Uterus (tissue), 4 donors: ENCODE measurements at places on chromosomes 1 and 21.
A peak's percentile ranks its signal among the peaks of the same experiment; 100 is the strongest.

- DNase-seq = no peak
These were observed 3.1 kb upstream of the MROH9 start for GRCh38 chr1:170932236-170932635.

- no peak for DNase-seq
These were observed 204.0 kb downstream of the PLPP3 start for GRCh38 chr1:56375326-56375804.

- no peak for DNase-seq
These were observed 44.2 kb downstream of the ACOT7 start for GRCh38 chr1:6349254-6349943.

DNA sequence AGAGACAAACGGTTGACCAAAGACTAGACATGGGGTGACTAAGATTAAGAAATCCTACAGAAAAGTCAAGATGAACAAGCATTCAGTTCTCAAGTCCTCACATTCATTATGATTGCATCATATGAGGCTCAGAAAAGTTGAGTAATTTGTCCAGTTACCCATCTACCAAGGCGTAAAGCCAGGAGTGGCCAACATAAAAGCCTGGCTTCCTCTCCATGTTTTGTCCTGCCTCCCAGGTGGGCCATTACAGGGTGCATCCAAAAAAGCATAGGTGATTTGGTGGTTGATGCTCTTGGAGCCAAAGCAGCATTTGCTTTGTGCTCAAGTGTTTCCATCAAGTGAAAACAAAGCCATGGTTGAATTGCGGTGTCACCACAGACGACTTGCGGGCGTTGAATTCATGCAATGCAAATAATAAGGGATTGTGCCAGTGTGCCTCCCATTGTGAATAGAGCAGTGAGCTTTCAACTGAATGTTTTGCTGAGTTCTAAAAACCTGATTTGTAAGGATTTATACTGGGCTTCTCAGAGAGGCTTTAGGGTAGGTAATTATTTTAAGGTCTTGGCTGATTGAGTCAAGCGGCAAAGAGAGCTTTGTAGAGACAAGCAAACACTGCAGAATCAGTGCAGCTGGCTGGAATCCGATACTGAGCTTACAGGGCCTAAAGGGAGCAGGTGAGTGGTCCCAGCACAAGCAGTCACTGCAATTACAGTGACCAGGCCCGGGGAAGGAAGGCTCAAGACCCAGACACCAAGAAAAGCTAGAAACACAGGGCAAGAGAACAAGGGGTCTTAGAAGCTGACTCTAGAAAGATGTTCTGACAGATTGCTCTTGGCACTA lies 54.1 kb downstream of the KCNJ15 start:
- no peak for DNase-seq

DNA sequence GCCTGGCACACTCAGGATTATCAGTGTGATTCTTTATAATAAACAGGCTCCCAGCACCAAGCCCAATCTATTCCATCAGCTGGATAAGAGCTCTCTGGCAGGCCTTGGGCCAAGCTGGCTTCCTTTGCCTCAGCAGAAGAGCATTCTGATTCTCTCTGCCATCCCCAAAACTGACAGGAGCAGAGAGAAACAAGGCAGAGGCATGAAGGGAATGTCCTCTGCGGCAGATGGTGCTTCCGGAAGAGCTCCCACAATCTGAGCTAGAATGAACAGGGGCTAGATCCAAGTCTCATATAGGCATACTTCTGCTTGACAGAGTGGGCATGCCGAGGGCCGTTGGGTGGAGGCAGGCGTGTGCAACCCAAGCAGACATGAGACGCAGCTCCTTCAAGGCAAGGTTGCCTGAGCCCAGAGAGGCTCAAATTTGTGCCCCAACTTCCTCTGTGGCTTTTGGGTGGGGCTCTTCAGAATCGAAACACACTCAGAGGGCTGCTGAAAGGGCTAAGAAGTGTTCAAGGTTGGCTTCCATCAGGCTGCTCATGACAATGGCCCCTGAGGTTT lies 4.0 kb downstream of the CAPN2 start:
- DNase-seq = no peak

- no peak for DNase-seq
These were observed 84.9 kb downstream of the SLC16A1 start for GRCh38 chr1:112870887-112871646.

DNA sequence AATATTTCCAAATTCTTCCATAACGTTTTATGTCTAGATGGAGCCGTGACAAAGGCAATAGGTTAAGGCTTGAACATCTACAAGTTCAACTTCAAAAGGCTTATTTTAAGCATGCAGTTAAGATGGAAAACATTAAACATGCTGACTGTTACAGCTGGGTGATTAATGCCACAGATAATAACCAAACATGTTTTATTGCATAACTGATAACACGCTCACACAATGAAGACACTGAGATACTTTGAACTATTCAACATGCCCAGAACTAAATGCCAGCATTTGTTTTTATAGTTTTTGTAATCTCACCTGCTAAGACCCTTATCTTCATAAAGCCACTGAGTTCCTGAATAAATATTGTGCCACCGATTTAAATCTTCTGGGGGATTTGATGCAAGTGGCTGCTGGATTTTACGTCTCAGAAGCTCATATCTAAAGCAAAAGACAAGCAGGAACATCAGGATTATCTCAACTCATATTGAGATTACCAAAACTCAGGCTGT lies 310.4 kb downstream of the KCTD3 start:
- no peak for DNase-seq

GRCh38 chr21:44296103-44296519 lies 3.7 kb upstream of the PFKL start:
- DNase-seq = no peak

DNA sequence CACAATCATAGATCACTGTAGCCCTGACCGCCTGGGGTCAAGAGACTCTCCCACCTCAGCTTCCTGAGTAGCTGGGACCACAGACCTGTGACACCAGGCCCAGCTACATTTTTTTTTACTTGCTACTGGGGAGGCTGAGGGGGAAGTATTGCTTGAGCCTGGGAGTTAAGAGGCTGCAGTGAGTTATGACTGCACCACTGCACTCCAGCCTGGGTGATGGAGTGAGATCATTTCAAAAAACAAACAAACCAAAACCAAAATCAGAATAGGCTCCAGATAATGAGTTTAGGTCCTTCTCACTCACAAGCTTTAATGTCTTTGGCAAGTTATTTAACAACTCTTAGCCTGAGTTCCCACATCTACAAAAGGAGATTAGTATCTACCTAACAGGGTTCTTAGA lies 22.8 kb downstream of the WDR26 start:
- DNase-seq = no peak

- peak; percentile 23 for DNase-seq
These were observed 207.5 kb downstream of the KCNT2 start for GRCh38 chr1:196400478-196401451.

- no peak for DNase-seq
These were observed 23.2 kb downstream of the INSL5 start for GRCh38 chr1:66777831-66778230.

DNA sequence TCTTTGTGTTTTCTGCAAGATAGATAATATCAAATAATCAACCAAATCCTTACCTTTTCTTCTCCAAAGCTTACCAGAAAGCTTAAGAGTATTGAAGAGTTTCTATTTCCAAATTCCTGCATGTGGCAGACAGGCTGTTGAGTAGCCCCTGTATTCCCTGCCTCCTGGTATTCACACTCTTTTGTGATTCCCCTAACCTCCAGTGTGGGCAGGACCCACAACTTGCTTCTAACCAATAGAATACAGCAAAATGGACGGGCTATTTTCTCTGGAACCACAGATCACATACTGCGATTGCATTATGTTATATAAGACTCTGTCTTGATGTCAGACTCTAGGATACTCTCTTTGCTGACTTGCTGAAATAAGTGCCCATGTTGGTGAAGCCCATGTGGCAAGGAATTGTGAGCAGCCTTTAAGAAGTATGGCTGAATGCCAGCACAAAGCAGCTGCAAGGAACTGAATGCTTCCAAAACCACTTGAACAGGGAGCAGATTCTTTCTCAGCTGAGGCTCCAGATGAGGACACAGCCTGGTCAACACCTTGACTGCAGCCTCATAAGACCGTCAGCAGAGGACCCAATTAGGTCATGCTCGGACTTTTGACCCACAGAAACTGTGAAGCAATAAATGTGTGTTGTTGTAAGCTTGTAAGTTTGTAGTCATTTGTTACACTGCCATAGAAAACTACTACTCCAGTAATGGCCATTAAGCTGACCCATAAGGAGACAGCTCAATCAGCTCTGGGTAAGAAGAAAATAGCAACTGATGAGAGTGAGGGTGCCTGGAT lies 47.9 kb upstream of the PLXNA2 start:
- DNase-seq = no peak

DNA sequence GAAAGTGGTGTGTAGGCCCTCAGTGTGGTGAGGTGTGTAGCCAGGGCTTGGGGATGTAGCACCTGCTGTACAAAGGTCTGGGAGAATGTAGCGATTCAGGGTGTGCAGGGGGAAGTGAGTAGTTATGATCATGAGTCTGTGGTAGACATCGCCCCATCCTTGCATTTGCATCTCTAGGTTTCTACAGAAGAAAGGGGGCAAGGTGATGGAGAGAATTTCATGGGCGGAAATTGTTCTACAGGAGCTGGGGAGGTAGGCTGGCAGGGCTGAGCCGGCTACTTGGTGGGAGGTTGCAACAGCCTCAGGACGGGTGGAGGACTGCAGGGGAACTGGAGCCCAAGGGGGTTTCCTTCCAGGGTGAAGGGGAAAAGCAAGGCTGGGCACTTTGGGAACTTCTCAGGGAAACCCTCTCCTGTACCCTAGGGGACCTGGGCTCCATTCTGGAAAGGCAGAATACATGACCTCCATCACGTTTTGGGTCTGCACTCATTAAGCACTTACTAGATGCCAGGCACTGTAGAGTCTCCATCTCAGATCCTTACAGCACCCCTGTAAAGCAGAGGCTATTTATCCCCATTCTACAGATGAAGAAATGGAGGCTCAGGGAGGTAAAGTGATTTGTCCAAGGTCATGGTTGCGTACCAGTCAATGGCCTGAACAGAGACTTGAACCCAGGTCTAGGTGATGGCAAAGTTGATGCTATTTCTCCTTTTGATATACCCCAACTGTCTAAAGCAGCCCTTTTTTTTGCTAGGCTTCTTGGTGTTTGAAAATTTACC lies 14.5 kb upstream of the TNFRSF1B start:
- DNase-seq = no peak

DNA sequence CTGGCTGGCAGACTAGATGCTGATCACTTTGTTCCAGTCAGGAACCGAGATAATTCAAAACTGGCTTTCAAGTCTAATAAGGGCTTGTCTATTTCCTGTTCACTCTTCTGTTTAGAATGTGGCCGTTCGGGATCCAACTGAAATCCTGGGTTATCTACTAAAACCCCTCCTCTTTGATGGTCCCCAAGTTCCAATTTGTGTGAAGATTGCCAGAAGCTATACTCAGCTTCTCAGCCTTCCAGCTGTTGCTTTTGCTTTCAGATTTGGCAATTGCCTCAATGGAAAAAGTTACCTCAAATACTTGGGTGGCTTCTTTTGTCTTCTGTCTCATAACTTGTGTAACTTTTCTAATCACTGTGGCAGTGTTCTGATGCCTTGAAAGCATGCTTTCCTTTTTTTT lies 43.7 kb downstream of the BTBD8 start:
- no peak for DNase-seq

- DNase-seq = no peak
These were observed 110.8 kb downstream of the WDR4 start for GRCh38 chr21:42768324-42769121.

- no peak for DNase-seq
These were observed 4.2 kb downstream of the LY9 start for GRCh38 chr1:160800142-160800541.

DNA sequence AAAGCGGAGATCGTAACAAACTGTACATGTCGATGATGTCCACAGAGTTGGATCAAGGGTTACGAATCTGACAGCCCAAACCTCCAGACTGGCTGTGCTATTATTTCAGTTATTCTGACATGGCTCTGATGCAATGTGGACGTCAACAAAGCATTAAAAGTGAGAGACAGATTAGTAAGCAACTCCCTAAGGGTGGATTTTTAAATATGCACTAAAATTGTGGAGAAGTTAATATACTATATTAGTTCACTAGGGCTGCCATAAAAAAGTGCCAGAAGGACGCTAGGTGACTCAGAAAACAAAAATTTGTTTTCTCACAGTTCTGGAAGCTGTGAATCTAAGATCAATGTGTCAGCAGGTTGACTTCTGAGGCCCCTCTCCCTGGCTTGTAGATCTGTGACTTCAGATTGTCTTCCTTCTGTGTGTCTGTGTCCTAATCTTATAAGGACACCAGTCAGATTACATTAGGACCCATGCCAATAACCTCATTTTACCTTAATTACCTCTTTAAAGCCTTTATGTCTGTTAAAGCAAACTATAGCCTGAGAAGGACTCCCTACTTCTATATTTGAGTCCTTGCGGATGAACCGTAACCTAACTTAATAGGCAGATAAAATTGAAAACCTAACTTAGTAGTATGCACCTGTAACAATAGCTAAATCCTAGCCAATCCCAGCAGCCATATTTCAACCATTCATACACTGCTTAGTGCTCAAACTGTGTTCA lies 66.0 kb upstream of the BACH1 start:
- DNase-seq = no peak

DNA sequence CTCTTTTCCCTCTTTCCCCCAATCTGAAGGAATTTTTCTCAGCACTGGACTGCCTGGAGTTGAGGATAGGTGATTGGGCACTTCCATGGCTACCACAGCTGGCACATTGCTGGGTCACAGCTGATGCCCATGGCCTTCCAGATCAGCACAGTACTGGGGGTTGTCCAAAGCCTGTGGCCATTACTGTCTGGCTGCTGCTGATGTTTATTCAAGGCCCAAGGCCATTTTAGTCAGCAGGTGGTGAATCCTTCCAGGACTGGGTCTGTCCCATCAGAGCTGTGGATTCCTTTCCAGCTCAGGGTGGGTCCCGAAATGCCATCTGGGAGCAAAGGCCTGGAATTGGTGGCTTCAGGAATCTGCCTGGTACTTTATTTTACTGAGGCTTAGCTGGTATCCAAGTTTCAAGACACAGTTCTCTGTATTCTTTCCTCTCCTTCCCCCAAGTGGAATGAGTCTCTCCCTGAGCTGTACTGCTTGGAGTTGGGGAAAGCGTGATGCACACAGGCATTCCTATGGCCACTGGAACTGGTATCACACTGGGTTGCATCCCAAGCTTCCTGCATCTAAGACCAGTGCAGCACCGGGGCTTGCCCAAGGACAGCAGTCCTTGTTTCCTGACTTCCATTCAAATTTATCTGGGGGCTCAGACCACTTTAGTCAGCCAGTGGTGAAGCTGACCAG lies 19.1 kb downstream of the GPR88 start:
- DNase-seq = no peak

GRCh38 chr1:154459080-154459479 lies 42.9 kb upstream of the TDRD10 start:
- DNase-seq = no peak

DNA sequence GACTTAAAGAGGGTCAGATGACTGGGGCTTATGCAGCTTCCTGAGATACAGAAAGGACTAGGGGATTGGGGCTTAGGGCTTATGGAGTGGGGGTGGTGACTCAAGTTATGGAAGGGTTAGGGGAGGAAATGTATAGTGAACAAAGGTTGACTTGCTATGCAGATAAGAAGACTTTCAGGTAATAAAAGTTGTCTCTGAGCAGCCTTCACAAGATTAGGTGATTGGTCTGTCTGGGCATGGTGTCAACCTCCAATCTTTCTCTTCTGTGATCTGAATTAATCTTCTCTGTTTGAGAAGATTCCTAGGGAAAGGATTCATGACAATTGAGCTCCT lies 436.5 kb downstream of the SIPA1L2 start:
- no peak for DNase-seq

- no peak for DNase-seq
These were observed 81.8 kb downstream of the WDR4 start for GRCh38 chr21:42797522-42797921.

GRCh38 chr1:225842788-225843425 lies 33.0 kb downstream of the EPHX1 start:
- DNase-seq = no peak

GRCh38 chr1:94672934-94673333 lies 131.4 kb upstream of the F3 start:
- DNase-seq = no peak
